ENCODE measurements at places on chromosomes 16 and 17.

- no peak for DNase-seq
Observed at GRCh38 chr17:66240013-66240412, 10.8 kb upstream of the APOH start.

- no peak for DNase-seq
Observed at GRCh38 chr17:63537991-63538692, 12.1 kb upstream of the DCAF7 start.

- DNase-seq, result no peak
Observed at GRCh38 chr17:8140065-8141029, 11.9 kb downstream of the PER1 start.

- peak; percentile 22 for DNase-seq
Observed at GRCh38 chr16:31094088-31094423, 541 bp downstream of the VKORC1 start.

GRCh38 chr17:52134641-52135040, 23.9 kb downstream of the CA10 start:
- no peak for DNase-seq

DNA sequence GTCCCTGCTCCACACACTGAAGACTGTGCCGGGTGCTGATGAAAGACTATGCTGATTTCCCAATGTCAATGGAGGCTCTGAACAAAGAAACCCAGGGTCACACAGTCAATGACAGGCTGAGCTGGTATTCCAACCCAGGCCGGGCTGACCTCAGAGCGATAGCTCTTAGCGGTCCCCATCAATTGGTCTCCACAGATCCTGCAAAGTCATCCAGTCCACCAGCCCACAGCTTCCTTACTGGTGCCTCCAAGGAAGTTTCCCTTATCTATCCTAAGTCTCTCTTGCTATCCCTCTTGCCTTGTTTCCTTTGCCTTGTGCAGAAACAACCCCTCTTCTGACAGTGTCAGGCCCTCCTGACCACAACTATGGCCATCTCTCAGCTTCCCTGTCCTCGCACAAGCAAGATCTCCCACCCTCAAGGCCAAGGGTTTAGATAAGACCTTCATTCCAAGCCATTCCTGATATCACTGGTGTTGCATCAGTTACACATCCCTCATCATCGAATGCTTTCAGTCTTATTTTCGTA, 52.7 kb upstream of the KSR1 start:
- no peak for DNase-seq

DNA sequence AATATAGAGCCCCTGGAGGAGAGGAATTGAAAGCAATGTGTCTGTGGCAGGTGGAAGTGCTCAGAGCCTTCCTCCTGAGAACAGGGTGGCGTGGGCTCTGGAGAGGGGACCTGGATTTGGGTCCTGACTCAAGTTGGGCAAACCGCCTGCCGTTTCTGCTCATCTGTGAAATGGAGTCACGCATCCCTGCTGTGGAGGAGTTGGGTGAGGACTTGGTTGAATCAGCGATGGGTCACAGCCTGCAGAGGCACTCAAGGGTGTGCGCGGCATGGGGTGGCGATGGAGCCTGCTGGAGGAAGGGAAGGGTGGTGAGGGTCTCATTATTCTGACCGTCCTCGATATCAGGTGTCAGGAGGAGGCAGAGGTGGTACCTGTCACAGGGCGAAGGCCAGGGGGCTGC, 3.1 kb downstream of the ADAD2 start:
- DNase-seq, result no peak

GRCh38 chr16:86018071-86018470, 119.1 kb downstream of the IRF8 start:
- DNase-seq, result no peak

- no peak for DNase-seq
Observed at GRCh38 chr17:7615265-7615747, 609 bp upstream of the FXR2 start.
